ENCODE measurements at places on chromosomes 2 and 18.

GRCh38 chr2:181459621-181460021 is 2.4 kb downstream of the ITGA4 start:
- DNase-seq = no peak

- DNase-seq = no peak
Measured at GRCh38 chr2:164847981-164848741, 6.5 kb upstream of the COBLL1 start.

DNA sequence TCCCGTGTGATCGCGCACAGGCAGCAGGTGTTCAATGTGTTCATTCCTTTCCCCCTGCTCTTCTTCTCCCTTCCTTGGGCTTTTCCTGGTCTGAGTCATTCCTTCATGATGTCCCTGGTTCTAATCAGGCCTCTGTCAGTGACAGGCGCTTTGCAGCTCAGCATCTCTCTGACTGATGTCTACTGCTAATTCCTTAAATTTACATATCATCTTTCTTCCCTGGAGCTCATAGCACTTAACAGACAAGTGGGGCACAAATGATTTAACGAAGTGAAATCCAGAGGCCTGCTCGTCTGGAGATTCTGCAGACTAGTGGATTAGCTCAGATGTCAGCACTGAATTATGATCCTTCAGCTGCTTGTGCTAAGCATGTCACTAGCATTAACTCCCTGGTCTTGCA is 77.9 kb downstream of the NRP2 start:
- DNase-seq = no peak

GRCh38 chr2:218852911-218853667 is 6.5 kb upstream of the WNT6 start:
- no peak for DNase-seq

GRCh38 chr18:26383454-26384270 is 157.4 kb downstream of the TAF4B start:
- no peak for DNase-seq

DNA sequence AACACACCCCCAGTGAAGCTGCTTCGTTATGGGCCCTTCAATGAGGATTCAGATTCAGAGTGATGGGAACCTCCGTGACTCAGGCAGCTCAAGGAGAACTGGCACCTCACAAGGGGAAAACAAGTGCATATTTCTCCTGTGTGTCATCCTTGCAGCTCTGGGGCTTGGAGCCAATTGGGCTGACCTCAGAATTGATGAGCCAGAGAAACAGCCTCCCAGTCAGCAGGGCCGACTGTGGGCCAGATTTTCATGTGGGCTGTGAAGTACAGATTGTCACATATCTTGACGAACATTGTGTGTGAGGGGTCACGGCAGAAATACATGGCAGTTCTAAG is 189.6 kb upstream of the SP5 start:
- no peak for DNase-seq

GRCh38 chr2:71926089-71926447 is 221.6 kb downstream of the CYP26B1 start:
- no peak for DNase-seq

DNA sequence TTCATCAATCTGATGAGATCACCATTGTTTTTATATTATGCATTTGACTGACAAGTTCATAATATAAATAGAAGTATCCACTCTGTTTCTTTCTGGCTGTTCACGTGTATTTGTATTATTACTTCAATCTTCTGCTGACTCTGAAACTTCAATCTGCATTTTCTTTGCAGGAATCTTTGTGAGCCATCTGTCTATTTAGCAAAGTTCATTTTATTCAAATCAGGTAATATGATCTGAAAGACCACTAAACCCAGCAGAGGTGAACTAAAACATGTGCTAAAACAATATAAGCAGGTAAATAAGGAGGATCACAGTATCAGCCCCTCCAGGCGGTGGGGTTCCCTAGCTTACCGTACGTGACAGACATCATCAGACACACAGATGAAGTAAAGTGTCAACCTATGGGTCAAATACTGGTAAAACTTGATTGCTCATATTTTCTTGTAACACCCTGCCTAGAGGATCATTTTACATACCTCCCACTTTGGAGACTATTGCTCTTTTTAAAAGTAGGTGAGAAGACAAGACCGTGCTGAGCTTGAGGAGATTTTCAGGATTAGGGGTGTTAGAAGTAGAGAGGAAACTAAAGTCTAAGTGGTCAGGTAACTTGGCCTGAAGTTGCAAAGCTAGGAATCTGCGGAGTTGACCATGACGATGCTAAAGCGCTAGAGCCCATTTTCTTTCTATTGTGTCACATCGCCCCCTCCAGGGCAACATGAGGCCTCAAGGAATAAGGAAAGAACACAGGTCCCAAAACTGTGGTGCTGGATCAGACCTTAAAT is 9.0 kb downstream of the DTNB start:
- DNase-seq = no peak

DNA sequence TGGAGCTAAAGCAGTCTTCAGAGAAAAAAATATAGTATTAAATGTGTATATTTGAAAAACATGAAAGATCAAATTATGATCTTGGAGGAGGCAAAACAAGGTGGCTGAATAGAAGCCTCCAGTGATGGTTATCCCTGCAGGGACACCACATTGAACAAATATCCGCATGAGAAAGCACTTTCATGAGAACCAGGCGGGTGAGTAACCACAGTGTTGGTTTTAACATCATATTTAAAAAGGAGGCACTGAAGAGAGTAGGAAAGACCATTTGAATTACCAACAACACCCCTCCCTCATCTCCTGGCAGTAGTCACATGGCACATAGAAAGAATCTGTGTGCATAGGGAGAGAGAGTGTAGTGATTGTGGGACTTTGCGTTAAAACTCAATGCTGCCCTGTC is 759.6 kb upstream of the NRXN1 start:
- DNase-seq = no peak

- DNase-seq = no peak
Measured at GRCh38 chr2:9206991-9207640, 504 bp downstream of the ASAP2 start.

DNA sequence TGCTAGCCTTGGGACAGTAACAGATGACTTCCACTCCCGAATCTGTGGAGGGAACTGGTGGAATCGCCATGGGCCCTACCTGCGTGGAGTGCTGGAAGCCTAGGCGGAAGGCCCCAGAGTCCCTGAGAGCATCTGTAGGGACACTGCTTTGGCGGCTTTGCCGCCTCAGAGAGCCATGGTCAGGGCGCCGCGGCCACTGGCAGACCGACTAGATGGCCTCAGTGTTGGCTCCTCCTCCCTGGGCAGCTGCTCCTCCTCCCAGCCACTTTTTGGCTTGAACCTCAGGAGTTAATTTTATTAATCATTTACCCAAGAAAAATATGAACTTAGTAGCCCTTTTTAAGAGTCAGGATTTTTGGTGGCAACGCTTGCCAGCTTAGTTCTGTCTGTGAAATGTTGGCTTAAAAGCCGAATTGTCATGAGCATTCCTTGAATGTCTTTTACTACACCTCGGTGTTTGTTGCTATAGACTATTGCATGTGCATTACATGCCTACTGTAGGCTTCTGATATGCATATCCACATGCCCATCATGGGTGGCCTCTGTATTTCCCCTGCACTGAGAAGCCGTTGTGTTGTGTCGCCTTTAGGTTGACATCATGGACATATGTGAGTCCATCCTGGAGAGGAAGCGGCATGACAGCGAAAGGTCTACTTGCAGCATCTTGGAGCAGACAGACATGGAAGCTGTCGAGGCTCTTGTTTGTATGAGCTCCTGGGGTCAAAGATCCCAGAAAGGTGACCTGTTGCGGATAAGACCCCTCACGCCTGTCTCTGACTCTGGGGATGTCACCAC is 2.4 kb downstream of the KLF11 start:
- DNase-seq = no peak

DNA sequence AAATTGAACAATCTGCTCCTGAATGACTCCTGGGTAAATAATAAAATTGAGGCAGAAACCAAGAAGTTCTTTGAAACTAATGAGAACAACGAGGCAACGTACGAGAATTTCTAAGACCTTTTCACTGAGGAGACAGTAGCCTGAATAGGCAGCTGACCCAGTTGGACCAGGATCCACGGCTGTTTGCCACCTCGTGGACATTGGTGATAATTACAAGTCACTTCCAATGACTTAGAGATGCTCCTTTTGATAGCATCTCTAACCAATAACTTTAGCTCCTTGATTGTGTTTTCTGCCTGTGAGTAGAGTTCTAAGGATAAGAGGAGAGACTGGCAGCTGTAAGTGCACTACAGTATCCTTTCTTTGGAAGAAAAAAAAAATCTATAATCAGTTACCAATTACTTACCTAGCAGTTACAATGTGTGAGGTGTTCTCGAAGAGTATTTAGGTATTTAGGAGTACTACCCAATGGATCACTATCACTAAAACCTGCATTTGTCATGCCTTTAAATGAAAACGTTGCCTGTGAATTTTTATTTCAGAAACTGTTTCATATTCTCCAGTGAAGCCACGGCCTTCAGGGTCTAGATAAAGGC is 31.3 kb upstream of the CNTNAP5 start:
- no peak for DNase-seq
